CD4-positive, alpha-beta T cell (primary cell): ENCODE measurements at places on chromosomes 5 and 9.

DNA sequence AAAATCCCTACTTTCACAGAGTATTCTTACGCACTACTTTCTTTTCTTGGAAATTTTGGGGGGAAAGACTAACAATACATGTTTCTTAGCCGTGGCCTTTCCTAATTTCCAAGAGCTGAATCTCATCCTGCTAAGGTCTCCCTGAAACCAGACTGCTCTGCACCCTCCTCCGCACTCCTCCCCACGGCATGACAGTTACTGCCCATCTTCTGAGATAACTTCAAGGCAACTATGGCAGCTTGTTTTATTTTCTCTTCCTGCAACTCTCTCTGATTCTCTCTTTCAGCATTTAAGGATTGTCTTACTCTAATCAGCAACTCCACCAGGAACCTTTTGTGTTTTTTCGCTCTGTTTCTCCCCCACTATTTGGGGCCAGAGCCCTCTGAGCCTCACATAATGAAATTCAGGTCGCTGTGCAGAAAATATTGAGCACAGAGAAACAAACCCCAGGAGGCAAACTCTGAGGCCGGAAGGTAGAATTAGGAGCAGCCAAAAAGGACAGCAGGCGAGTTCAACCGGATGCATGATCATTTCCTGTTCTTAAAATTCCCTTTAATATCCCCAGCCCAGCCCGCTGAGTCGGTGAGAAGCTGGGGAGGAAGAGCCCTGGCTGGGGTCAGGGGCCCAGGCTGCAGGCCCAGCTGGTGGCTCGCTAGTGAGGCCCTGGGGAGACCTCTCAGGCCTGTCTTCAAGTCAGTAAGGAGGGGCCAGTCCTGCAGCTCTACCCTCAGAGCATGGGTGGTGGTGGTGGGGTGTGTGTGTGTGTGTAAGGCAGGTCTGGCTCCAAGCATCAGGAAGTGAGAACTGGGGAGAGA is 213.6 kb upstream of the S1PR3 start:
- no peak for DNase-seq

- no peak for DNase-seq
These were observed 25.1 kb upstream of the MED10 start for GRCh38 chr5:6403416-6403815.

DNA sequence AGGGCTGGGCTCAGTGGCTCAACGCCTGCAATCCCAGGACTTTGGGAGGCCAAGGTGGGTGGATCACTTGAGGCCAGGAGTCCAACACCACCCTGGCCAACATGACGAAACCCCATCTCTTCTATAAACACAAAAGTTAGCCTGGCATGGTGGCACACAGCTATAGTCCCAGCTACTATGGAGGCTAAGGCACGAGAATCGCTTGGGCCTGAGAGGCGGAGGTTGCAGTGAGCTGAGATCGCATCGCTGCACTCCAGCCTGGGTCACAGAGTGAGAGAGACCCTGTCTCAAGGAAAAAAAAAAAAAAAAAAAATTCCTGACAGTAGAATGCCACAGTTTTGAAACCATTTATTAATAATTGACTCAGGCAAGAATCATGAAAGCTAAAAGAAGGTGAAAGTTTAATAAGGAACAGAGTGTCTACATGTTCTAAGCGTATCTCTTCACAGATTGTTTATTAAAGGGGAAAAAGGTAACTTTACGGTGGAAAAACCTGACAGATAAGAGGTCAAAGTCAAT is 5.7 kb upstream of the PTGR1 start:
- no peak for DNase-seq

- no peak for DNase-seq
These were observed 29.6 kb downstream of the SPRY4 start for GRCh38 chr5:142295084-142295758.

- DNase-seq, result no peak
These were observed 781.2 kb downstream of the MTRR start for GRCh38 chr5:8650186-8650585.

DNA sequence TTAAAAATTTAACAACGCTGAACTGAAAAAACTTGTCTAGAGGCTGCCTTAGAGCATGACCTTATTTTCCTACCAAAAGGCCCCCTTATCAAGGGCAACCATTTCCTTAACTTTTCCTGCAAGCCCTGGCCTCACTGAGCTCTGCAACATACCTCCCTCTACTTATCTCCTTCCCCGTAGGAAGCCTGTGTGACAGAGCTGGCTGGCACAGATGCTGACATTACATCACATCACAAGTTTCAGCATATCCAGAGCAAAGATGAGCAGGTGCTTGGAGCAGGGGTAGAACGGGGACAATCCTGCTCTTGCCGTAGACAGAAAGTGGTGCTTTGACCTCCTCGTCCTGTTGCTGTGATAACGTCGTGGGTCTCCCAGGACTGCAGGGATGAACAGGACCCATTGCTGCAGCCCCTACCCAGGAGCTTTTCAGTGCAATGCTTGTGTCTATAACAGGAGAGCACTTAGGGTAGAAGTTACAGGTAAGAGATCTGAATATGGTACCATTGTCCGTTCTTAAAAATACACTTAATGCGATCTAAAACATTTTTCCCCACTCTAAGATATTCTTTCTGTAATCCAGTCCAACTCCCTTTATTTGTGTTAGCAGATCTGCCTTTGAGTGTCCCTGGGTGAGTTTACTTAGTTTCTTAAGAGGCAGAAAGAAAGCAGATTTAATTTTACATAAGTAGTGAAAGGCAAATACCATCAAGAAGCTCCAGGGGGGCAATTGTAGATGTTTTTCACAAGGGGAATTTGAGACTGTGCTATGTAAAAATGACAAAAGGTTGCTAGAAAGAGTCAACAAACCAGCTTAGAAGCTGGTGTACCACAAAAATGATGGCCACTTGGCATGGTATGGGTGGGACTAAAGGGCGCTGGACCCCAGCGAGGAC is 101.9 kb upstream of the EFNA5 start:
- DNase-seq, result no peak

- DNase-seq, result no peak
These were observed 46.8 kb downstream of the FREM1 start for GRCh38 chr9:14863402-14863801.

DNA sequence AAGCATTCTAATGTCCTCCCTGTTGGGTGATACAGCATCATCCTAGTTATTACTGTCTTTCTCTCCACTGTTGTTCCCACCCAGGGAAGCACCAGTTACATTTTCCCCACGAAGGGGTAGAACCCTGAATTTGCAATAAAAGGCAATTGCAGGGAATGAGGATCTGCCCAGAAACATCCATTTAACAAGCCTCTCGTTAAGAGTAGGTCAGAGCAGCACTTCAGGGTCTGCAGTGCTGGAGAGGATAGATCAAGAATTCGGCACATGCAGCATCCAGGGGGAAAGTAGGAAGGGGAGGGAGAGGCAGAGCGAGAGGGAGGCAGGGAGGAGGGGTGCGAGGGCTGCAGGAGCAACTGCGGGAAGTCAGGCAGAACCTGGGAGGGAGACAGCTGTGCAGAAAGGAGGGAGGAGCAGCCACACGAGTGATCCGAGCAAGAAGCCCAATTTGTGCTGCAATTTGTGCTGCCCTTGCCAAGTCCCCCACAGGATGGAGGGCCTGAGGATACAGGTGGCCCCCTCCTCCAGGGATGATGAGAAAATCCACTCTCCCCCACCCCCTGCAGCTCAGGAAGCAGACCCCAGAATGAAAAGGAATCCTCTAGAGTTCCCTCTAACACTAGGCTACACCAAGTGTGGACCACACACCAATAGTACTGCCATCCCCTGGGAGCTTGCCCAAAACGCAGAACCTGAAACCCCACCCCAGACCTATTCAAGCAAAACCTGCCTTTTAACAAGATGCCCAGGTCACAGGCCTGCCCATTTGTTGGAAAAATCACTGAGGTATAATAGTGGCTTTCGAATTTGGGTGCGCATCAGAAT is 62.2 kb downstream of the EPB41L4B start:
- DNase-seq, result no peak

DNA sequence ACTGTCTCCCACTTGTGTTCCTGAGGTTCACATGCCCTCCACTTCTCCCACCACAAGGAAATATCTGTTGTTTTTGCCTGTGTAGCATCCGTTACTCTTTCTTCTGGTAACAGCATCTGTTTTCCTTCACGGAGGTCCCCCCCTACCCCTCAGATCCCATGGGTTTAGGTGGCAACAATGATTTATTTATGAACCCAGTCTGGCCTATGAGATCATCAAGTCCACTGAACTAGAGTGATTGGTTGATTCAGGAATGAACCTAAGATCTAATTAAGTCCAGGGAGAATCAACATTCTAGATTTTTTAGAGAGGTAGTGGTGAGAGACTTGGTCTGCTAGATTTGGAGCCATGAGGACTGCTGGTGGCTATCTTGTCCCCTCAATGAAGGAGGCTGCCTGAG is 166.8 kb downstream of the NR3C1 start:
- no peak for DNase-seq

DNA sequence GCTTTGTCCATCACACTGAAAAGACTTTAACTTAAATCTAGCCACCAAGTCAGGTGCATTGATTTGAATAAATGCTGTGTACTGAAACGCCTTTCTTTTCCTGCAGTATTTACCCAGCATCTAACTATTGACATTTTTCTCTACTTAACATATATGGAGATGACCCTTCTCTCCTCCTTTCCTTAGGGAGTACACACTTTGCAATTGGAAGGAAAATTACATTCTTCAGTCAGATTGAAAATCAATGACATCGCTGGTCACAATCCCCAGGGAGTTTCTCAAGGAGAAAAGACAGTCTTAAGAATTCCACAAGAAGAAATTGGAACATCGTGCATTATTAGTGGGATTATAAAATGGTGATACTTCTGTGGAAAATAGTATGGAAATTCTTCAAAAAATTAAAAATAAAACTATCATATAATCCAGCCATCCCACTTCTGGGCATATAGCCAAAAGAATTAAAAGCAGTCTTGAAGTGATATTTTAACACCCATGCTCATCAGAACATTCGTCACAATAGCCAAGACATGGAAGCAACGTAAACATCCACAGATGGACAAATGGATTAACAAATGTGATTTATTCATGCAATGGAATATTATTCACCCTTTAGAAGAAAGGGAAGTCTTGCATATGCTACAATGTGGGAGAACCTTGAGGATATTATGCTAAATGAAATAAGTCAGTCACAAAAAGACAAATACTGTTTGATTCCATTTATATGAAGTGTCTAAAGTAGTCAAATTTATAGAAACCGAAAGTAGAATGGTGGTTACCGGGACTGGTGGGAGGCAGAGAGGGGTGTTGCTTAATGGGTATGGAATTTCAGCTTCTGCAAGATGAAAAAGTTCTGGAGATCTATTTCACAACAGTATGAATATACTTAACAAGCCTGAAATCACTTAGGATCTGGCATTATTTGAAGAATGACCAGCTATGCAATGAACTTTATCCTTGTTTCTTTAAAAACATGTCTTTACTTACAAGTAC is 14.3 kb upstream of the FREM1 start:
- no peak for DNase-seq

GRCh38 chr9:94164806-94165549 is 80.7 kb downstream of the PTPDC1 start:
- no peak for DNase-seq

DNA sequence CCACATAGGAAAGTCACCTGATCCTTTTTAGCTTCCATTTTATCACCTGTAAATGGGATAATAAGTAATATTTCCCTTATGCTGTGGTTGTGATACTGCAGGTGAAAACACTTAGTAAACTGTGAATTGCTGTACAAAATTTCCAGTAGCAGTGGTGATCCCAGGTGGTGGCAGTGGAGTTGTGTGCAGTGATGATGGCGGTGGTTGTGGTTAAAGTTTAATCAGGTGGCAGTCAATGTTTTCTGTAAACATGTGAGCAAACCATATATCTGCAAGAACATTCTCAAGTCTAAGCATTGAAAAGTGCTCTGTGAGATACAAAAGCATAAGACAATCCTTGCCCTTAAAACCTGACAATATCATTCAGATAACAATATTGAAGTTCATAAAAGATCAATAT is 480.2 kb downstream of the RASEF start:
- DNase-seq, result no peak

DNA sequence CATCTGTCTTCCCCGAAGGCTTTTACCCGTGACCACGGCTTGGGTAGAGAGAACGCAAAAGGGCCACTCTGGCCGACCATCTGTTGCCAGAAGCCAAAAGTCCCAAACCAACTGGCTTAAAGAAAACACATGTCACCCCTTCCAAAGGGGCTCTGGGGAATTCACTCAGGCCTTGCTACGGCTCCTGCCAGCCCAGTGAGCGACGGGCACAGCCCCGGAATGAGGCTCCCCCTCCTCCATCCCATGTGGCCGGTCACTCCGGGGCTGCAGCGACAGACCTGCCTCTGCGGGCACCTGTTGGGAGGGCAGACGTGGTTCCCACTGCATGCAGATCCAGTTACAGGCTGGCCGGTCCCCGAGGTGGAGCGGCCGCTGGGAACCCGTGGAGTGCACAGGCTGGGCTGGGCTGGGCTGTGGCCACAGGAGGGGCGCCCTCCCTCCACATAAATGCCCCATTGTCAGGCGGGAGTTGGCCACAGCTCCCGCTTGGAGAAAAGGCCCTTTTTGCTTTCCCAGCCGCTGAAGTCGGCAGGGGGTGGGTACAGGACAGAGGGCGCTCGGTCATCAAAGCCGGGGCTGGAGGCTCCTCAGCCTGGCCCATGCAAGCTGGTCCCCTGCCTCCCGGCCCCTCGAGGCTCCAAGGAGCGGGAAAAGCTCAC is 19.9 kb downstream of the NOTCH1 start:
- DNase-seq, result no peak

DNA sequence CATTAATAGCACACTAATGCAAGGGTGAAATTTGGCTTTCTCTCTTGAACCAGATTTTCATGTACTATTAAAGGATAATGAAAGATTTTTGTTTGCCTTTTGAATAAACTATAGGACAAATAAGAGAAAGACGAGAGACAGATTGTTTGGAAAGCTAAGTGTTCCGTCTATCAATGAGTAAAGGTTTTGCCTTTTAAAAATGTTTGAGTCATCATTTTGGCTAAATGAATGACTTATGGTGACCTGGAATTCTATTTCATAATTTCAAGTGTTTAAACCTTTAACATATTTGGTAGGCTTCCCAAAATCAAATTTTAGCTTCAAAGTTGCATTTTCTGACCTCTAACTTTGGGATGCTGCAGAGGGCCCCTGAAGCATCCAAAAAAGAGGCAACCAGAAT is 145.2 kb downstream of the SLC25A46 start:
- no peak for DNase-seq

DNA sequence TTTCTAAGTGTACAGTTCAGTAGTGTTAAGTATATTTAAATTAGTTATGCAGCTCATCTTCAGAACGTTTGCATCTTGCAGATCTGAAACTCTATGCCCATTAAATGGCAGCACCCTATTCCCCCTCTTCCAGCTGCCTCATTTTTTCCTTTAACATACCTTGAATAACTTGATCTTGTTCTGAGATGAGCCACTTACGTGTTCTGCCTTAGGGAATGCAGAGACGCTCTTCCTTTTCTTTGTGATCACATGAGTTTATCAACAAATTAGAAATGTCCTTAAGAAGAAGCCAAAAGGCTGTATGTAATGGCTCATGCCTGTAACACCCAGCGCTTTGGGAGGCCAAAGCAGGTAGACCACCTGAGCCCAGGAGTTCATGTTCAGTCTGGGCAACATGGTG is 57.6 kb downstream of the SLC46A2 start:
- no peak for DNase-seq

DNA sequence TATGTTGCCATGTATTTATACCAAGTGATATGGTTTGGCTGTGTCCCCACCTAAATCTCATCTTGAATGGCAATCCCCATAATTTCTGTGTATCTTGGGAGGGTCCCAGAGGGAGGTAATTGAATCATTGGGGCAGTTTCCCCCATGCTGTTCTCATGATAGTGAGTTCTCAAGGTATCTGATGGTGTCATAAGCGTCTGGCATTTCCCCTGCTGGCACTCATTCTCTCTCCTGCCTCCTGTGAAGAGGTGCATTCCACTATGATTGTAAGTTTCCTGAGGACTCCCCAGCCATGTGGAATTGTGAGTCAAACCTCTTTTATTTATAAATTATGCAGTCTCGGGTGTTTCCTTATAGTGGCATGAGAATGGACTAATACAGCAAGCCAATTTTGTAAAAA is 140.8 kb upstream of the ADAMTSL1 start:
- DNase-seq, result no peak
